Skeletal muscle cell (primary cell): ENCODE measurements at places on chromosomes 11 and 22.

DNA sequence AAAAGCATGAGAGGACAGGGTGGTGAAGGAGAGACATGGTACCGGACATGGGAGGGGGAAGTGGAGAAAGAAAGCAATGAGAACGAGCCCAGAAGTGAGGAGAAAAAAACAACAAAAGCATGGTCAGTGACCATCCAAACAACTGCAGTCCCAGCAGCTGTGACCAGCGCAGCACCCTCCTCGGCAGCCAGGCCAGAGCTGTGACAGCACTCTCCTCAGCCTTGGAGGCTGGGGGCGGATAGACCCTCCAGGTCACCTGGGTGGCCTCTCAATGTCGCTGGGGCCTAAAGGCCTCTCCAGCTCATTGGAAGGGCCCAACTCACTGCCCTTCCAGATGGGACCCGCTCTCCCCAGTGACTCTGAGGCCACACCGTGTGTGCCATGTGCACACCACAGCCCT lies 103.3 kb downstream of the MED15 start:
- no peak for DNase-seq

DNA sequence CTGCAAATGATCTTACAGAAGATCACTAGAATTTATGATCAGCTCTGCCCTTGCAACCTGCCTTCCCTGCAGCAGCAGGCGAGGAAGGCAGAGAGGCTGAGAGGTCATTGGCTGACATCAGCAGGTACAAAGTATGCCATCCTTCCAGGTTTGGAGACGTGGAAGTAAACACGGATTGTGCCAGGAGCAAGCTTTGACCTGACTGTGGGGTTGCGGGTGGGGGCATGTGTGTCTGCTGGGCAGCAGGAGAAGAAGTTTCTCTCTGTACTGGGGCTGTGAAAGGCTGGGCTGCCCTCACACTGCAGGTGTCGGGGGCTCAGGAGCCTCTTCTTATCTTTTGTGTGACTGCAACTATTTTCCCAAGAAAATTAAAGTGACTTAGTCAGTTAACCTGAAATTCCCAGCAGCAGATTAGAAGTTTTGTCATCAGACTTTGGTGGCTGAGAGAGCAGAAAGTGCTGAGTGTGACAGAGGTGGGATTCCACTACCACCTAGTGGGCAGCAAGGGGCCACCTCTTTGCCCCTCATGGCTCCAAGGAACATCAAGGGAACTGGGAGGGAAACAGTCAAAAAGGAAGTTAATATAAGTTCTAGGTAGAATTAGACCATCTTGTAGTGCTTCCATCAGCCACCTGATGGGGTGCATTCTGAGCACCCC lies 565.9 kb downstream of the ETS1 start:
- DNase-seq, result no peak

DNA sequence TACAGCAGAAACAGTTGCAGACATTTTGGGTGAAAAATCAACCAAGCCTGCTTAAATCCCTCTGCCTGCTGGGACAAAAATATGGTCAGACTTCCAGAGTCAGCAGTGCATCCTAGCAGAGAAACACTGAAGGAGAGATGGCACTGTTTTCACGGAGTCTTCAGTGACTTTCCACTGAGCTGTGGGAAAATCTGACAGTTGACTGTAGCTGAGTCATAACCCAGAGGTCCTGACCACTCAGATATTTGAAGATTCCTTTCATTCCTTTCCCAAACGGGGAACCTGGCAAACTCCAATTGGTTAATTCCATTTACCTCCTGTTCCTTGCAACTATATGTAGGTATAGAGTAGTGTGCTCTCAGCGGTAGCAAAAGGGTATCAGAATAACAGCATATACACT lies 20.9 kb upstream of the UPB1 start:
- peak; percentile 46 for DNase-seq

- DNase-seq, result no peak
These were observed 873 bp downstream of the GPHA2 start for GRCh38 chr11:64934682-64935358.

- peak; percentile 83 for DNase-seq
These were observed 16.9 kb downstream of the TSPAN4 start for GRCh38 chr11:859394-860131.

DNA sequence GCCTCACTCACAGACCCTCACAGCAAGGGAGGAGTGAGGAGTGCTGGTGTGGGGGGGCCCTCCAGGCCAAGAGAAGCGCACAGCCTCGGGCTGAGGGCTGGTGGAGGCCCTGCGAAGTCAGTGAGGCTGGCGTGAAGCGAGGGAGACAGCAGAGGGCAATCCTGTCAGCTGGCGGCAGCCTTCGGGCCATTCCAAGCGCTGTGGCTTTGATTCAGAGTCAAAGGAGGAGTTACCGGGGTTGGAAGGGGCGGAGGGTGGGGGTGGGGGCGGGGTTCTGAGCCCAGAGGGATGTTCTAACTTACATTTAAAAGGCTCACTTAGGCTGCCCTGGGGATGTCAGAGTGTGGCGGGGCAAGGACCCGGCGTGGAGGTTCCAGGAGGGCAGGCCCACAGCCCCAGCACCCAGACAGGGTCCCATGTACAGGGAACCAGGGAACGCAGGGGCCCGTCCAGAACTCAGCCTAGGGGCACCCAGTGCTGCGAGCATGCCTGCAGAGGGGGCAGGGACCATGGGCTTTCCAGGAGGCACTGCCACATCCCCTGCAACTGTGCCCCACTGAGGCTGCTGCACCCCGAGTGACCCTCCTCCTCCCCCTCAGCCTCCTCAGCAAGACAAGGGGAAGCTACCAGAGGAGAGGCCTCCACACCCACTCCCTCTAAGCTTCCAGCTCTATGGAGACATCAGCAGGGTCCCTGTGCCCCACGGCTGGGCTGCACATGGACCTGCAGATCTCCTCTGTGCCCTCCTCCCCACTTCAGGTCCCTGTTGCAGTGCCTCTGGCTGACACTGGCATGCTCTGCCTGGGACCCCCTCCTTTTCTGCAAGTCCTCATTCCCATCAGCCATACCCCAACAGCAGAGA lies 39.7 kb upstream of the TTLL12 start:
- DNase-seq, result no peak

DNA sequence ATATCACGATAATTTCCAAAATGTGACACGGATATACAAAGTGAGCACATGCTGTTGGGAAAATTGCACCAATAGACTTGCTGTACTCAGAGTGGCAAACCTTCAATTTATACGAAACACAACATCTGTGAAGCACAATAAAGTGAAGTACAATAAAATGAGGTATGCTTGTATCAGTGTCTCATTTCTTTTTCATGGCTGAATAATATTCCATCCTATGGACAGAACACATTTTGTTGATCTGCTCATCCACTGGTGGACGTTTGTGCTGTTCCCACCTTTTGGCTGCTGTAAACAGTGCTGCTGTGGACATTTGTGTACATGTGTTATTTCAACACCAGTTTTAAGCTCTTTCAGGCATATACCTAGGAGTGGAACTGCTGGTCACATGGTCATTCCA lies 78.7 kb upstream of the CCND1 start:
- no peak for DNase-seq

DNA sequence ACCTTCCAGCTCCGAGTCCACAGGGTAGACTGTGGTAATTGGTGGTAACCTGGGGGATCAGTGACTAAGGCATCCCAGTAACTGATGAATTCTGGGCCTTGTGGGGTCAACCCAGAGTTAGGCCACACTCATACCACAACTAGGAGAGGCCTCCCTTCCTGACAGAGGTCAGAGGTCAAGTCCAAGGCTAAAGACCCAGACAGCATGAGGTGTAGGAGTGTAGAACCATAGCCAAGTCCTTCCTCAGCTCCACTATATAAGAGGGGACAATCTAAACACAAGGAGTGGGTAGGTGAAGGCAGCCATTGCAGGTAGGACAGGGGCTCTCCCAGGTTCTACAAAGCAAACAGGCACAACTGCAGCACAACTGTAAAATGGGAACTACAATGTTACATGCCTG lies 4.6 kb downstream of the AP1B1 start:
- no peak for DNase-seq

GRCh38 chr11:28250192-28250591 lies 142.0 kb downstream of the METTL15 start:
- DNase-seq, result no peak

GRCh38 chr11:75031224-75031753 lies 42.6 kb downstream of the NEU3 start:
- peak; percentile 56 for DNase-seq

DNA sequence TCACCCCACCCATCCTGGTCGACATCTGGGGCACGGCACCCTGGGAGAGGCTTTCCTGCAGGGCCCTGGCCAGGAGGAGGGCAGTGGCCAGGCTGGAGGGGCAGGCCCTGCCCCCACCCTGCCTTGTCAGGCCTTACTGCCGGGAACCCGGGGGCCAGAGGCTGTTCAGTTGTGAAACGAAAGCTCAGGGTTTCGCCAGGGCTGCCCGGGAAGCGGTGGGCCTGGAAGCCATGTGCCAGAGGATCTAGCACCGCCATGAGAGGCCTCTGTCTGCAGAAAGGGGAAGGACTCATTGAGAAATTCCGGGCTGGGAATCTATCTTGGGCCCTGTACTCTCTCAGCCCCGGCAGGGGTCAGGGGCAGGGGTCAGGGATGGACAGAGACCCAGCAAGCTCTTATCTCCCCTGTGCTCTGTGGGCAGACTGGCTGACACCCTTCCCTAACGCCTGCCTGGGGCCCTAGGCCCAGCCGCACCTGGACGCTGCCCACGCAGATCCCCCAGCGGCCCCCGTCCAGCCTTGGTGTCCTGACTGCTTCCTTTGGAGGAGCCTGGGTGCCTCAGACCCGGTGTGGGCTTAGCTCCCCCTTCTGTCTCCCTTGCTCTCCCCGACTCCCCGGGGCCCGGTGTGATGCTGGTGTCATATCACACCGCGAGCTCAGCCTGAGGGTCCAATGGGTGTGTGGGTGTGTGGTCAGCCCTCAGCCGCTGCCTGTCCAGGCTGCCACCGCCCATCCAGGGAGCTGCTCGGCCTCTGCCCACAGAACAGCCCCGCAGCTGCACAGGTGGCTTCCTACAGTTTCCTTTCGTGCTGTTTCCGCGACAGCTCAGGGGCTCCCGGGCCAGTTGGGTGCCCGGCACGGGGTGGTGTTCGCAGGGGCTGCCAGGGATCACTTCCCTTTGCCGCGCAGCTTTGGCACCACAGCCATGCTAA lies 6.5 kb downstream of the PIM3 start:
- DNase-seq, result no peak

- no peak for DNase-seq
These were observed 16.4 kb upstream of the FCHSD2 start for GRCh38 chr11:73158356-73159051.

DNA sequence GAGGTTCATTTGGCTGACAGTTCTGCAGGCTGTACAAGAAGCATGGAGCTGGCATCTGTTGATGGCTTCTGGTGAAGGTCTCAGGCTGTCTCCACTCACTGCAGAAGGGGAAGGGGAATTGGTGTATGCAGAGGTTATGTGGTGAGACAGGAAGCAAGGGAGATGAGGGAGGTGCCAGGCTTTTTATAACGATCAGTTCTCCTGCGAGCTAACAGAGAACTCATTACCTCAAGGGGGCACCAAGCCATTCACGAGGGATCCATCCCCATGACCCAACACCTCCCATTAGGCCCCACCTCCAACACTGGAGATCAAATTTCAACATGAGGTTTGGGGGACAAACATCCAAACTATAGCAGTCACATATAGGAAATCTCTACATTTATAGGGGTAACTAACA lies 38.7 kb upstream of the E2F8 start:
- DNase-seq, result no peak

DNA sequence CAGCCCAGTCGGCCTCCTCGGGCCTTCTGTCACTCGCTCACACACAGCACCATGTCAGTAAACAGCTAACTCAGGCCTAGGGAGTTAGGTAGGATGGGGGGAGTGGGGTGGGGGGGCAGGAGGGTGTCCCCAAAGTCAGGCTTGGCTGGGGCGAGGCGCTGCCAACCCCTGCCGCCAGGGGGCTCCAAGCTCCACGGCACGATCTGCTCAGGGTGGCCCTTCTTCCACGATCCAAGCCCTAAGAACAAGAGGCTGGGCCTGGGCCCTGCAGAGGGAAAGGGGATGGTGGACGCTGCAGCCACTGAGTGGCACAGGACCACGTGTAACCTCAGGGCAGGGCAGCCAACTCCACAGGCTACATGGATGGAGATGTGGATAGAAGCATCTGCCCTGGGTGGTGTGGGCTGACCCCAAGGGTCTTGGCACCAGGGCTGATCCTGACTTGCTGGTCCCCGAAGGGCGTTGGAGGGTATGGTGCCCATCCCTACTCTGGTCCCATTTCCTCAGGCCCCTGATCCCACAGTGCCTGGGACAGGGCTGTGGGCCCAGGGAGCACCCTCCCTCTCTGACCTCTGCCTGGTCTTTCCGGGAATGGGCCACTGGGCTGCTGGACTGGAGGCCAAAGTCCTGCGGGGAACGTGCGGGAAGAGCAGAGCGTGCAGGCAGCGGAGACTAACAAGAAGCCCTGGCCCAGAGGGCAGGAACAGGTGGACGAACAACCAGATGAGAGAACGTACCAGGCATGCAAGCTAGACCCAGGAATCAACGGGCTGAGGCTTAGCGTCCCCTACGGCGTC lies 29.1 kb upstream of the TXNRD2 start:
- no peak for DNase-seq

GRCh38 chr11:1073261-1073724 lies 1.4 kb upstream of the MUC2 start:
- no peak for DNase-seq

GRCh38 chr11:129639300-129639699 lies 176.3 kb upstream of the TMEM45B start:
- peak; percentile 97 for DNase-seq

DNA sequence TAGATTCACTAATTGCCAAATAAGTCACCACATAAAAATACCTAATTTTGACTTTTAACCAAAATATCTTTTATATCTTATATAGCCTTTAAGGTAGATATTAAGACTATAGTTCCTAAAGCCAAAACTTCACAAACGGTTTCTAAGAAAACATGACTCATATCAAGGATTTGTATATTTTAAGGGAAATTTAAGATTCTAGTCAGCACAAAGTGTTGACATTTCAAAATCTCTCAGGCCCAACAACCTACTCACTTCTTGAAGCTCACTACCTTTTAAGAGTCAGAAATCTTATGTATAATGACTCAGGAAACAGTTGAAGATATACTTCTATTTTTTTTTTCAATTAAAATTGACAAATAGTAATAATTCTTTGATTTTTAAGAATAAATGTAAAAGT lies 221.9 kb downstream of the SBF2 start:
- DNase-seq, result peak; percentile 28

- no peak for DNase-seq
These were observed 16.1 kb upstream of the RELT start for GRCh38 chr11:73359930-73360742.

GRCh38 chr22:25754527-25755202 lies 12.7 kb downstream of the MYO18B start:
- no peak for DNase-seq

- no peak for DNase-seq
These were observed 10.8 kb downstream of the EHF start for GRCh38 chr11:34631737-34632104.
